CD4-positive, alpha-beta T cell treated with Interleukin-17A for 4 hours (primary cell): ENCODE measurements at places on chromosomes 16 and 17.
A peak's percentile ranks its signal among the peaks of the same experiment; 100 is the strongest.

DNA sequence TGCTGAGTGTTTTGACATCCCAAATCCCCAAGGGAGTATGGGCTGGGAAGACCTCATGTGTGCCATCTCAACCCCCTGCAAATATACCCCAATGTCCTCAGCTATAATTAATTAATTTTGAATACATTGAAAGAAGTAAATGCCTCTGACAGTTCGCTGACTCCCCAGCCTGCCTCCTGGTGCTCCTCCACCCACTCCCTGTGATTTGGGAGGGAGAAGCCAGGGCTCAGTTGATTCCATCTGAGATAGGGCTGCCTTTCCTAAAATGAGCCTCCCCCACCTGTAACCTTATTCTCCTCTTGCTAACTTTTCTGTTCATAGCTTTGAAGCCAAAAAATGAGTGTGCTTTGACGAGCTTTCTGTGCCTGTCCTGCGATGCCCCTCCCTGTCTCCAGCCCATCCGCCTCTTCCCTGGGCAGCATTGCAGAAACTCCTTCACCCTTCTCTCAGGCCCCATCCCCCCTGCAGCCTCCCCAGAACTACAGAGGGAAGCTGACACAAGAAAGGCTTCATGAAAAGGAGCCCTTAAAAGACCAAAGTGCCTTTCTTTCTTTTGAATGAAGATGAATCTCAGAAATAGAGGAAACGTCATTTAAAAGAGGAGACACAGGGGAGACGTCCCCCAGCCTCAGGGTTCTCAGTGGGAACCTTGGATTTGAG lies 70.3 kb downstream of the HLF start:
- DNase-seq: no peak

GRCh38 chr17:66904760-66905624 lies 59.5 kb upstream of the CACNG4 start:
- no peak for DNase-seq

- DNase-seq: no peak
These were observed 666.6 kb downstream of the CDH11 start for GRCh38 chr16:64455275-64455674.

DNA sequence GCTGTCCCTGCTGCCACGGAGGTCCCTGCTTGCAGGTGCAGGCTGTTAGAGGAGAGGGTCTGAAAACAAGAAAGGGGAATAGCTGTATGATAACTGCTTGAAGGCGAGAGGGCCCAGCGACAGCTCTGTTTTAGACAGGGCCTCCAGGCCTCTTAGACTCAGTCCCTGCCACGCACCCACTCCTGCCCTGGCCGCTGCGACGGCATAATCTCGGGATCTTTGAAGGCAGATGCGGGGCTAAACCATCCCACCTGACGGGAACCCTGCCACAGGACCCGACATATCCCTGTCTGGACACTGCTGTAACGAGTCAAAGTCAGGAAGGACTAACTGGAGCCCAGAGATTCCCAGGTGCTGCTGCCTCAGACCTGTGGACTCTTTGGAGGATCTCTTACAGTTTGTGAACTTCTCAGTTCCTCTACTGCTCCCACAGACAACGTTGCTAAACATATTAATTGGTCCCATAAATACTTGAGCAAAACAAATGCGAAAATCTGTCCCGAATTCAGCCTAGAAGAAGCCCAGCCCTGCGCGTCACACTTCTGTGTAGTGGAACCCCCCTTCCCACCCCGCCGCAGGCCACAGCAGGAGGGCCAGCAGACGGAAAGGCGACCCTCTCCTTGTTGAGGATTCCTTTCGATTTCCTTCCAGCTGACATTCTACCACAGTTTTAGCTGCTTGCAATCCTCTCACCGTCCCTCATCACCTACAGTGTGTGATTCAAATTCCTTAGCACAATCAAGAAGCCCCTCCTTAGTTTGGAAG lies 998 bp upstream of the TMEM11 start:
- DNase-seq: no peak

DNA sequence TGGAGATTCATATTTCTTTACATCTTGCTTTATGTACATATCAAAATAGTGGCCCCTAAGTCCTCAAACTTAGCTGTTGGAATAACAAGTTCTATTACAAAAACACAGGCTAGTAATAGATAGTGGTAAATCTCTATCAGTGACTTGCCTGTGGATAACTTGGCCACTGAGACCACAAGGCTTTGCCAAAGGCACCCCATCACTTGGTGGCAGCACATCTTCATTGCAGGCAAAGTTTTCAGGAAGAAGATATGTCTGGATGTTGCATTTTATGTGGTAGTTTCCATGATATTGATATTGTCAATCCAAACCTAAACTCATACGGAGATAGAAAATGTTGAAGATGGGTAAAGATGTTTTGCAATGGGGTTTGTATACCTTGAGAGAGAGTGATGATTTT lies 58.5 kb downstream of the KNOP1 start:
- no peak for DNase-seq

DNA sequence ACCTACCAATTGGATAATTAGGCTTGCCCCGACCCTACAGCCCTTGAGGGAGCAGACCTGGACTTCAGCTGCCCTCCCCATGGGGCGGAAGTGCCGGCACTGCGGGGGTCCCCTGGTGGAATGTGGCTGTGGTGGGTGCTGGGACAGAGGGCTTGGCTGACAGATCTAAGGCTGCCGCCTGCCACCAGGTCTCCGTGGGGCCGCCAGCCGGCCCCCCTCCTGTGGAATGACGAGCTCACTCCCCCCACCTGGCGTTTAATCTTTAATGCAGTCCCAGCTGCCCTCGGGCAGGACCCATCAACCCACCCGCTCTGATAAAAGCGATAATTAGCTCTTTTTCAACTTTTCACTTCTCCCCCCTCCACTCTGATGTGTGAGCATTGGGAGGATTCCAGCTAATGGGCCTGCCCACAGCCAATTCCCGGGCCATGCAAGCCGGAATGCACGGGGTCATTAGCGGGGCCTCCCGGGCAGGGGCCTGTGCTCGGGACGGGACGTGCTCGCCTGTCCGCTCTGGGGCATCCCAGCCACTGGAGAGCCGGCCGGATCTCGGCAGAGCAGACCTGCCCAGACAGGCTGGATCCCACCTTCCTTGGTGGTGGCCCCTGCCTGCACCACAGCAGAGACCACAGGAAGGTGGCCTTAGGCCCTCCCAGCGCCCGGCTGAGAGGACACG lies 28.3 kb upstream of the GOSR2 start:
- DNase-seq: no peak

DNA sequence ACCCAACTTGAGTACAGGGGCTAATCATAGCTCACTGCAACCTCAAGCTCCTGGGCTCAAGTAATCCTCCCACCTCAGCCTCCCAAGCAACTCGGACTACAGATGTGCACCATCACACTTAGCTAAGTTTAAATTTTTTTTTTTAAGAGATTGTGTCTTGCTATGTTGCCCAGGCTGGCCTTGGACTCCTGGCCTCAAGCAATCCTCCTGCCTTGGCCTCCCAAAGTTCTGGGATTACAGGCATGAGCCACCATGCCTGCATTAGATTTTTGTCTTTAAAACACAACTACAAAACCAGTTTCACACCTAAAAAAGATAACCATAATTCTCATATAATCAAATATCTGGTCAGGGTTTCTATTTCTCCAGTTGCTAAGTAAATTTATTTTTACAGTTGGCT lies 147.1 kb downstream of the CHD9 start:
- DNase-seq: no peak

- DNase-seq: peak; percentile 85
These were observed 3.3 kb upstream of the TRARG1 start for GRCh38 chr17:1275962-1276736.

DNA sequence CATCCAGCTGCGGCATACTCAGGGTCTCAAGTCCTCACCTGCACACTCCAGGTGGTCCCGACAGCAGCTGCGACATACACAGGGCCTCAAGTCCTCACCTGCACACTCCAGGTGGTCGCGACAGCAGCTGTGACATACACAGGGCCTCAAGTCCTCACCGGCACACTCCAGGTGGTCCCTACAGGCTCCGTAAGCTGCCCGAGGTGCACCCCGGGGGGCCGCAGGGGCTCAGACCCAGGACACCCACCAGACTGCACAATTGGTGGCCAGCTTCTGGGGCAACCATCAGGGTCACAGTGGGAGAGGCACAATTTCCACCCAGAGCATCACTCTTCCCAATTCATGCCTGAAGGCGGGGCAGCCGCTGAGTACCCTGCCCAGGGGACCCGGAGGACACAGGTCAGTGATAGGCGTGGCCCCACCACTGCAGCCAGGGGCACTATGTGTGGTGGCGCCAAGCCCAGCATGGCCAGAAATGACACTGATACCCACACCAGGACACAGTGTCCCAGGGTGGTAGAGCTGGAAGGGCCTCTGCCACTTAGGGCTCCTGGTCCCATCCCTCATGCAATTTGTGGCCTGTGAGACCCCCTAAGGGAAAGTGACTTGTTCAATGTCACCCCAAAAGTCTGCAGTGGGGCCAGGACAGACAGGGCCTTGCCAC lies 57.5 kb upstream of the ZNF469 start:
- DNase-seq: no peak

DNA sequence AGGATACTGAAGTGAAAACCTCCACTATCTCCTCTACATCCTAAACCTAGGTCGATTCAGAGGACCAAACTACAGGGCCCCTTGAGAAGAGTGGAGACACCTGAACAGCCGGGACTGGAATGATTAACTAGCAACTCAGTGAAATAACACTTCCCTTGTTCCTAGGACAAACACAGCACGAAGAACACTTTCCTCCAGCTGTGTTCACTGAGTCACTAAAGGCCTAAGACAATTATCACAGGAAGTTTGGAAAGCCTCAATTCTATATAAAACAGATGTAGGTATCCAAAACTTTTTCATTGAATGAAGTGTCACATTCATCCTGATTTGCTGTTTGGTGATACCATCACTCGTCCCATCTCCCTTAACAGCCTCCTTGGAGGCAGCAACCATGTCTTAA lies 15.5 kb upstream of the CUEDC1 start:
- DNase-seq: no peak

GRCh38 chr17:48637323-48638260 lies 11.4 kb upstream of the HOXB9 start:
- DNase-seq: no peak

- no peak for DNase-seq
These were observed 19.7 kb downstream of the MAP2K6 start for GRCh38 chr17:69434164-69434579.

DNA sequence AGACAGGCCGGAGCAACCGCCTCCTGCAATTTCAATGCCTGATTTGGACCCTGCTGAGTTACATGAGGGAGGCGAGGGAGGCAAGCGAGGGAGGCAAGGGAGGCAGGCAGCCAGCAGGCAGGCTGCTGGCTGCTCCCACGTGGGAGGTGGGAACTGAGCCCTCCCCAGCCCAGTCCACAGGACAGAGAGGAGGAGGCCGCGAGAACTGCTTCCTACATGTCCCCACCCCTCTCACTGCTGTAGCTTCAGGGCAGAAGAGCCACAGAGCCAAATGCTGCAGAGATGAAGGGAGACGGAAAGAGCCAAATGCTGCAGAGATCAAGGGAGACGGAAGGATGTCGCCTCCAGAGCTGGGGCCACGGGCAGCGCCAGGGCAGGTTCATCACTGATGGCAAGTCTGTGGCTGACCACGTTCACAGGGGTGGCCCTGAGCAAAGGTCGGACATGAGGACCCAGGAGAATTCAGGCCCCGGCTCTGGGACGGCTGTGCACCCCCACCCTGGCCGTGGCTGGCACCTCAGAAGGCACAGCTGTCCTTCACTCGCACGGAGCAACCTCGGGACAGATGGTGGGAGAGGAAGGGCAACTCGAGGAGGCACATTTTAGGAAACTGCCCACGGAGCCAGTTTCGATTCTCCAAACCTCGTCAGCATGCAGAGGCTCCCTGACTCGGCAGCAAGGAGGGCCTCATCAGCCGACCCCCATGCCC lies 21.5 kb downstream of the RPH3AL start:
- peak; percentile 62 for DNase-seq

- no peak for DNase-seq
These were observed 934 bp upstream of the AOC2 start for GRCh38 chr17:42843358-42843934.

DNA sequence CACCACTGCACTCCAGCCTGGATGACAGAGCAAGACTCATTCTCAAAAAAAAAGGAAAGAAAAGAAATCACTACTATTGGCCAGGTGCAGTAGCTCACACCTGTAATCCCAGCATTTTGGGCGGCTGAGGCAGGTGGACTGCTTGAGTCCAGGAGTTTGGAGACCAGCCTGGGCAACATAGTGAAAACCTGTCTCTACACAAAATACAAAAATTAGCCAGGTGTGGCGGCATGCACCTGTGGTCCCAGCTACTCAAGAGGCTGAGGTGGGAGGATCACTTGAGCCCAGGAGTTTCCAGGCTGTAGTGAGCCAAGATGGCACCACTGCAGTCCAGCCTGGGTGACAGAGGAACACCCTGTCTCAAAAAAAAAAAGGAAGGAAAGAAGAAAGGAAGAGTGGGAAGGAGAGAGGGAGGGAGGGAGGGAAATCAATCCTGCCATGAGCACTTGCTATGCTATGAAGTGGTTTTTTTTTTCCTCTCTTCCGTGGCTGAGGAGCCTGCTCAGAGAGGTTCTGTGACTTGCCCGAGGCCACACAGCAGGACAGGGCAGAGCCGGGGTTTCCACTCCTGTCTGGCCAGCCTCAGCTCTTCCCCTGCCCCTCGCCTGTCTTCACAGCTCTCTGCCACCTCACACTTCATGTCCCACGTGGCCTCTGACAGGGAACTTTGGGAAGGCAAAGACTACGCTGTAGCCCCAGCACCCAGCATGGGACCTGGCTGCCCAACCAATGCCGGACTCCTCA lies 10.9 kb downstream of the GRIN2C start:
- DNase-seq: no peak

DNA sequence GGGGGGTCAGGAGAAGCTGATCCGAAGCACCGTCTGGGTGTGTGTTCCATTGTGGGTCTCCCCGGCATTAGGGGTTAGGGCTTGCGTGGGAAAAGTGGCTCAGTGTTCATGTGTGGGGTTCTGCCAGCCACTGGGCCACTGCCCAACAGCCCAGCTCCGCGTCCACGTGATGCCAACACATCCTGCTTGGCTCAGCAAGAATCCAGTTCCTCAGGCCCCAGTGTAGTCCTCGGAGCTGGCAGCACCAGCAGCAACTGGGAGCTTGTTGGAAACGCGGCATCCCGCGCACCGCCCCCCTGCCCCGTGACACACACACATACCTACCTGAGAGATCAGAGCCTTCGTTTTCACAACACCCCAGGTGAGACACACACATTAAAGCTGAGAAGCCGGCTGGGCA lies 18.9 kb downstream of the LGALS9 start:
- no peak for DNase-seq

DNA sequence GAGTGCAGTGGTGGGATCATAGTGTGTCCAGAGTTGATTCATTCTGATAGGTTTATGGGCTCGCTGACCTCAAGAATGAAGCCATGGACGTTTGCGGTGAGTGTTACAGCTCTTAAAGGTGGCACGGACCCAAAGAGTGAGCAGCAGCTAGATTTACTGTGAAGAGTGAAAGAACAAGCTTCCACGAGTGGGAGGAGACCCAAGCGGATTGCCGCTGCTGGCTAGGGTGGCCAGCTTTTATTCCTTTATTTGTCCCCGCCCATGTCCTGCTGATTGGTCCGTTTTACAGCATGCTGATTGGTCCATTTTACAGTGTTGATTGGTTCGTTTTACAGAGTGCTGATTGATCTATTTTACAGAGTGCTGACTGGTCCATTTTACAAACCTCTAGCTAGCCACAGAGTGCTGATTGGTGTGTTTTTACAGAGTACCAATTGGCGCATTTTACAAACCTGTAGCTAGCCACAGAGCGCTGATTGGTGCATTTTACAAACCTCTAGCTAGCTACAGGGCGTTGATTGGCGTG lies 17.5 kb downstream of the CACNG4 start:
- no peak for DNase-seq

- no peak for DNase-seq
These were observed 17.6 kb upstream of the HELZ start for GRCh38 chr17:67262435-67263117.

- no peak for DNase-seq
These were observed 10.7 kb downstream of the DCTN5 start for GRCh38 chr16:23651943-23652468.

GRCh38 chr17:19540706-19541370 lies 7.2 kb downstream of the SLC47A1 start:
- DNase-seq: no peak
